ENCODE measurements at places on chromosomes 7 and 10. TPM values are rescaled to one million over a fixed set of nuclear protein-coding genes. Genes with fewer than 3 reads are reported as not detected.
A peak's percentile ranks its signal among the peaks of the same experiment; 100 is the strongest.

The NPY gene
- total RNA-seq: not detected

The CPXM2 gene
- total RNA-seq: 5.6 TPM

The IGF2BP3 gene
- not detected for total RNA-seq

The CPED1 gene
- 4.4 TPM for total RNA-seq

The ZNF467 gene
- total RNA-seq: 4.7 TPM

The HOXA5 gene
- 23.6 TPM for total RNA-seq

The BAZ1B gene
- 48.7 TPM for total RNA-seq

The BEND7 gene
- total RNA-seq: 96.4 TPM

The CYP17A1 gene
- total RNA-seq: not detected

The TMEM196 gene
- not detected for total RNA-seq

The HPSE2 gene
- total RNA-seq: 15.7 TPM

The ABCB1 gene
- total RNA-seq: 394 TPM

The EPHB4 gene
- 10.3 TPM for total RNA-seq

The PLEKHA1 gene
- 62.0 TPM for total RNA-seq

The ANLN gene
- total RNA-seq: 43.7 TPM

The WNT8B gene
- total RNA-seq: not detected

The CLEC5A gene
- total RNA-seq: not detected

- no peak for DNase-seq
Measured at GRCh38 chr10:61279400-61279799, 173.8 kb downstream of the TMEM26 start.

- DNase-seq: peak; percentile 78
Measured at GRCh38 chr7:617614-618538, 98.2 kb upstream of the PDGFA start.

DNA sequence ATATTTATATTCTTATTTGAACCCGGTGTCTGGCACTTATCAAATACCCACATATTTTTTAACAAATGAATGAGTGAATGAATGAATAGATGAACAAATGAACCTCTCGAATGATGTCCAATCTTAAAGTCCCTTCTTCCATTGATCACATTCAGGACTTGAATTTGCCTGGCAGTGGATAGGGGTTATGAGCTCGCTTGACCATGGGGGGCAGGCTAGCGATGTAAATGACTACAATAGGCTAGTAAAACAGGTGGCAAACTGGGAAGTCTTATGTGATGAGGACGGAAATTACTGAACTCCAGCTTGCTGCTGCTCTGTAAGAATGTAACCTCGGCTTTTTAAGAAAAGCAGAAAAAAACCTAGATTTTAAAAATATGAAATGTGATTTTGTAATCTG lies 247.7 kb upstream of the DKK1 start:
- DNase-seq: no peak

- DNase-seq: no peak
Measured at GRCh38 chr7:126657599-126658358, 595.0 kb downstream of the GRM8 start.

GRCh38 chr7:64639267-64640001 lies 26.5 kb upstream of the ZNF107 start:
- no peak for DNase-seq

- DNase-seq: no peak
Measured at GRCh38 chr7:78702770-78703169, 750.7 kb downstream of the MAGI2 start.

DNA sequence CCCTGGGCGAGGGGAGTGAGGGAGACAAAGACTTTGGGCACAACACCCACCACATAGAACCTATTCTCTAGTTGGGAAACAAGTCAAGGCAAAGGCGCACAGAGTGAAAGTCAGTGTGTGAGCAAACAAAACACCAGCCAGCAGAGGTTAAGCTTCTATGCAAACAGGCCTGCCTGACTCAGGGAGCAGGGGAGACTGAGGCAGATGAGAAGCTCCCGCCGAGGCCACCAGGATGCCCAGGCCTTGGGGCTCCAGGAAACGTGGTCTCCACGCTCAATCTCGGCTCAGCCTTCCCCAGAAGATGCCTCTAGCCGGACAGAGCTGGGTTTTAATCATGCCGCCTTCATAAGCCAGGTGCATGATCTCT lies 74.1 kb upstream of the KCNMA1 start:
- DNase-seq: no peak

GRCh38 chr10:11183015-11183414 lies 165.3 kb downstream of the CELF2 start:
- DNase-seq: no peak

DNA sequence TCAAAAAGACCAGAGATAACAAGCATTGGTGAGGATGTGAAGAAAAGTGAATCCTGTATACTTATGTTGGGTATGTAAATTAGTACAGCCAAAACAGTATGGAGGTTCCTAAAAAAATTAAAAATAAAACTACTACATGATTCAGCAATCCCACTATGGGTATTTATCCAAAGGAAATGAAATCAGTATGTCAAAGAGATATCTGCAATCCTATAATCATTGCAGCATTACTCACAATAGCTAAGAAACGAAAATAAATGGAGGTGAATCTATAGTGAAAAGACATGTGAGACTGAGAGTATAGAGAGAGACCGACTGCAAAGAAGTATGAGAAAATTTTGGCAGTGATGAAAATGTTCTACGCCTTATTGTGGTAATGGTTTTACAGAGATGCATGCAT lies 139.2 kb upstream of the TMEM168 start:
- no peak for DNase-seq

GRCh38 chr7:7563269-7563668 lies 3.4 kb upstream of the MIOS start:
- no peak for DNase-seq

- DNase-seq: no peak
Measured at GRCh38 chr10:65194555-65194954, 1673.4 kb downstream of the REEP3 start.

GRCh38 chr7:79923953-79924352 lies 210.7 kb upstream of the GNAI1 start:
- DNase-seq: no peak

DNA sequence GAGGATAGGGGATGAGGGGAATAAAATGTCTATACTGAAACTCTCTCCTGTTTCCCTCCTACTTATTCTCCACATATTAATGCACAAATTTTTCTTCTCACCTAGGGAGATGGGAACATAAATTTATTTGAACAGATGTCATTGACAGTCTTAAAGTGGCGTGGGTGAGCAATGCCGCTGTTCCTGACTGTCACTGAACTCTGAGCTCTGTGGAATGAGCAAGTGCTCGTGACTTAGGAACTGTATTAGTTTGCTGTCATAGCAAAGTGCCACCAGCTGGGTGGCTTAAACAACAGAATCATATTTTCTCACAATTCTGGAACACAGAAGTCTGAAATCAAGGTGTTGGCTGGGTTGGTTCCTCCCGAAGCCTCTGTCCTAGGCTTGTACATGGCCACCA lies 29.1 kb downstream of the INPP5F start:
- no peak for DNase-seq

DNA sequence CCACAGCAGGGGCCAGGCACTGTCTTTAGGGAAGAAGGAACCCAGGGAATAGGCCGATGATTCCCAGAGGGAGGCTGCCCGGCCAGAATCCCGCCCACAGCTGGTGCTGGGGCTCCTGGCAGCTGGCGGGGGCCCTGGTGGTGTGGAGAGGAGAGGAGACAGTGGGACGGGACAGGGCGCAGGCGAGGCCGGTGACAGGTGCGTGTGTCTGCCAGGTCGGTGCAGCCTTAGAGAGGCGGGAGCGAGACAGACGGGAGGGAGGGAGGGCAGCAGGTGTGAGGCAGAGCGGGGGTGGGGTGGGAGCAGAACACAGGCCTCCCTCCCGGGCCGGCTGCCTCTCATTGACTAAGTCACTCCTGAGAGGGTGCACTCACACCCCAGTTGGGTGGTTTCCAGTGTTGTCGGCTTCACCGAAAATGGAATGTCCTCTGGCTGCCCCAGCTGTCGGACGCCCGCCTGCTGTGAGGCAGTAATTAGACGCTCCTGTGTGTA lies 55.2 kb downstream of the ELFN1 start:
- DNase-seq: no peak

DNA sequence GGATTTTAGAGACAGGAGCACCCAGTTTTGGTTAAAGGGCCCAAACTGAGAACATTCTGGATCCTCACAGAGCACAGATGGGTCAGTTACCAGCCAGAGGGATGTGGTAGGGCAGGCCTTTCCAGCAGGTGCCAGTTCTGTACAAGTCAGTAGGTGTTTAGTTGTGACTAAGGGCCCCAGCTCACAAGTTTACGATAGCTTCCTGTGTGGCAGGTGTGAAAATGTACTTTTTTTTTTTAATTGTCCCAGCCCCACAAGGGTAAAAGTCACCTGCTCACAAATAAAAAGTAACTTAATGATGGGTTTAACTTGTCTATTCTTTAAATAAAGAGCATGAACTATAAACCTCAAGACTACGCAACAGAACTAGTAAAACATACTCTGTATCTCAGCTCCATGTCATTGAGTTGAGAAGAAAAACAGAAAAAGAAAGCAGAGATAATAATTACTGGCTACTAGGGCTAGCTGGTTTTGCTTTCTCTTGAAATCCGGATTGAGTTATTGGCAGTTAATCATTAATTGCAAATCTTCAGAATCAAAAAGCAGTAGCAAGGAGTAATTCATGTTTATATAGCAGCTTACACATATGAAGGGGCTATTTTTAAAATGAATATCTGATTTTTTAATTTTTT lies 15.4 kb downstream of the NFE2L3 start:
- no peak for DNase-seq

- no peak for DNase-seq
Measured at GRCh38 chr10:33434933-33435332, 100.5 kb upstream of the NRP1 start.

DNA sequence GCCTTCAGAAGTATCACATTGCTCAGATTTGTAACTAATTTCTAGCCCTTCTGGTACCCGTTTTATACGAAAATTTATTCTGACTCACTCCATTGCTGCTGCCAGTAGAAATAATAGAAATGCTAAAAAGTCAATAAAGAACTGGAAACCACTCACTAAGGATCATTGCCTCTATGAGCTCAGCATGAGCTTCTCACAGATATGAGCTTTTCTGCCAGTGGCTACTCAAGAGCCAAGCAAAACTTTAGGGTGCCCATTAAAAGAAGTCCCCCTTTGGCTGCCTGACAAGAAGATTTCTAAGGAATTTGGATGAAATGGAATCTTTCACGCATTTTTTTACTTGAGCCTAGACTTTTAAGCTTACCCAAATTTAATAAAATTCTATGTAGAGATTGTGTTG lies 52.5 kb downstream of the GPR37 start:
- no peak for DNase-seq

DNA sequence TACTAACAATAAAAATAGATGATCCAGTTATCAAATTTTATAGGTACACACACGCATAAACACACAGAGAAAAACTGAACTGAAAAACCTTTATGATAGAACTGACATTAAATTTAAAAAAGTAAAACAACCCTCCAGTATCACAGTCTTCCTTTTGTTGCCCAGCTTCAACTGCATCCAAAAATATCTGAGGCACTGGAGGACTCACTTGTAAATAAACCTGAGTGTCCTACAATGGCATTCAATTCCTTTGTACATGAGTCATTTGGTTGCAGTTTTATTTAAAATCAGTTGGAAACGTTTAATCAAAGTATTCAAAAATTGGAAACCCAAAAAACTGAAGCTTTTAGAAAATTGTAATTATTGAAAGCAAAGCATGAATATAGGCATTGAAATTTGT lies 265.2 kb upstream of the CSTF2T start:
- DNase-seq: no peak

DNA sequence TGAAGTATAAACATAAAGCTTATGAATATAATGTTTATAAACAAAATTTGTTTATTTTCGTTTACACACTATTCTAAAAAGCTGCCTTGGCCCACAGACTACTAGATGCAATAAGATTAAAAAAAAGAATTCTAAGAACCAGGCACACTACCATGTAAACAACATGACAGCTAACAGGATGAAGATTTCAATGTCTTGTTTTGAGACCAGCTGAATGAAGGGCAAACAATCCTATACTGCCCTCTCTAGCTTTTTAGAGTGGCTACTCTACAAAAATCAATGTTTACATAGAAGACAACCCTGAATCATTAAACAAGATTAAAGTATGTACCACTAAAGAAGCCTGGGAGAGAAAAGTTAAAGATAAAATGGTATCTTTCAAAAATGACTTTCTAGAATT lies 38.6 kb downstream of the SLC25A40 start:
- no peak for DNase-seq

DNA sequence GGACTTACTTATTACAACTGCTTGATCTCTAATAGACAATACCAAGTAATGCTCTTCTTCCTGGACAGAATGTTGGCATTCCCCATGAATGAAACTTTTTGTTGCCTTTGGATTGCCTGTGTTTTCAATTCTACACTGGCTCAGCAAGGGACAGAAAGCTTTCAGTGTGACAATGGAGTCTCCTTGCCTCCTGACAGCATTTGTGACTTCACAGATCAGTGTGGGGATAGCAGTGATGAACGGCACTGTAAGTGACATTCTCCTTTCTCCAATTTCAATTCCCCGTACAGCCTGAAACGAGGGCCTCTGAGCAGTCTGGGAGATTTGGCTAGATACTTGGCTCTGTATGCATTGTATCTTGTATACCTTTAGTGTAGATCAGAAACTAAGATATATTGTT lies 290 bp downstream of the MALRD1 start:
- DNase-seq: no peak

- DNase-seq: no peak
Measured at GRCh38 chr10:59585046-59585700, 124.5 kb downstream of the SLC16A9 start.

DNA sequence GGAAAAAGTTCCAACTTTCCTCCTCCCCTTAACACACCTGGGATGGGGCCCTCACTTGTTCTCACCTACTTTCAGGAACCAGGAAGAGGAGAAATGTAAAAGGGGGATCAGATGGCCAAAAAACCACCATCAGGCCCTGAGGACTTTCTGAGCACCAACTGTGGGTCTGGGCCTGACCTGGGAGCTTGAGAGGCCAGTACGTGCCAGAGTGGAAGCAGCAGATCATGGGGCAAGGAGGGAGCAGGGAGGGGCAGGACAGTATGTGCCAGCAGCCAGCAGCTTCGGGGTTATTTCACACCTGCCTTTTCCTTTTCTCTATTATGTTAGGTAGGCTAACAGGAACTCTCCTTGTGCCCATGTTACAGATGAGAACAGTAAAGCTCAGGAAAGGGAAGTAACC lies 118.8 kb upstream of the UNC5B start:
- no peak for DNase-seq

GRCh38 chr10:129465796-129466702 lies 992 bp upstream of the MGMT start:
- no peak for DNase-seq

All from Peyer's patch (tissue), 4 donors.